ENCODE measurements at places on chromosomes 11 and 22. TPM values are rescaled to one million over a fixed set of nuclear protein-coding genes. Genes with fewer than 3 reads are reported as not detected.

DNA sequence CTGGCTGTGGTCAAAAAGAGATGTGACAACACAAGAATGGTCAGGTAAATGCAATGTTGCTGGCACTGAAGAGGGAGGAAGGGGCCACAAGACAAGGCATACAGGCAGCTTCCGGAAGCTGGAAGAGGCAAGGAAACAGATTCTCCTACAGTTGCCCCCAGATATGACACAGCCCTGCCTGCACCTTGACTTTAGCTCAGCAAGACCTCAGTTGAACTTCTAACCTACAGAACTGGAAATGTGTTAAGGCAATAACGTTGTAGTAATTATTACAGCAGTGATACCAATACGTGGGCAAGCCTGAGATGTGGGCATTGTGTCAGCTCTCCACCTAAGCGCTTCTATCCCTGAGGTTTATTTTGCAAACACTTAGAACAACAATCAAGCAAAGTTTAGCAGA, 4.2 kb upstream of the KIAA0930 start:
- no peak for DNase-seq

DNA sequence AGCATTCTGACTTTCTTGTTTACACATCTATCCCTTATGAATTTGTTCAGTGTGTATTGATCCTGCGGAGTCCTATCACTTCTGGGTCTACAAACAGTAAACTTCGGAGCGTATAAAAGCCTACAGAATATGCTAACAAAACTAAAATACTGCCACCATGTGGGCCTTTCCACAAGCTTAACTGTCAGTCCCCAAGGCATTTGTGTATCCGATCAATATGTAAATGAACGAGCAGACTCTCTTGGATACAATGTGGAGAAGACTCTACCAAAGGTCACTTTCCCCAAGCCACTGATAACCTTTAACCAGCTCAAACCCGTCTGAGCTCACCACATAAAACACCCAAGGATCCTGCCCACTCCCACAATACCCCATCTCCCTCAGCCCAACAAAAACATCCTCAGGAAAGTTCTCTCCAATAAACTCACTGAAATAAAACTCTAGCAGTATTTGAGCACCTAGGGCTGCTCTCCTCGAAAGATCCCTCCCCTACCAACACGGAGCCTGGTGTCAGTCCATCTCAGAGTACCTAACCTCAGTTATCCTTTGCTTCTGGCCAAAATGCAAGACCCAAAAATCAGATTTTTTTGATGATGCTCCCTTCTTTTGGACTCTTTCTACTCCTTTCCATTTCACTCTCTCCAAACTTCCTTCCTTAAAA, 17.8 kb downstream of the ADA2 start:
- DNase-seq: no peak

- DNase-seq: no peak
These were observed 30.9 kb downstream of the C11orf91 start for GRCh38 chr11:33669598-33670249.

DNA sequence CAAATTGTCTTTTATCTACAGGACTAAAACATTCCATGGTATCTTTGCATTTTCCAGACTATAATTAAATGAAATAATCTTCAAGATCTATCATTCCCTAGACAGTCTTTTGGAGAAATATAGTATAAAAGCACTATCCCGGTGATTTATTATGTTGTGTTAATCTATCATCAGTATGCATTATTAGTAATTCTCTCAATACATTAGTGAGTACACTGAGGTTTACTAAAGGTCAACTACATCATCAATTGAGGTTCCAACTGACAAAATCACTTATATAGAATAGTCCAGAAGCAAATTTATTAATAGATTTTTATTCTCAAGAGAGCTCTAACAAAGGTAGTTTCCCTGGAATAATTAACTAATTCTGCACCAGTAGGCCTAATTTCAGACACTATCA, 169.6 kb downstream of the KCNA4 start:
- no peak for DNase-seq

DNA sequence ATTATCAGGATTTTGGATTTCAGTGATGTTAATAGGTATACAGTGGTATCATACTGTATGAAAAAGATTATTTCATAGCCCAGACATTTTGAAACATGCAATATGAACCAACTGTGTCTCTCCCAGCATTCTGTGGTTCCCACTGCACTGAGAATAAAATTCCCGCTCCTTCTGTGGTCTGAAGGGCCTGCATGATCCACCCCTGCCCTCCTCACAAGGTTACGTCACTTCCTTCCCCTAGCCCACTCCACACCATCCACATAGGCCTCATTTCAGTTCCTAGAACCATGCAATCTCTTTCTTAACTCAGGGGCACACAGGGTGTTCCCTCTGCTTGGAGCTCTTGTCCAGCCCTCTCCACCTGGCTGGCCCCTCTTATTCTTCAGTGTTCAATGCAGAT, 103.1 kb downstream of the TSPAN18 start:
- no peak for DNase-seq

DNA sequence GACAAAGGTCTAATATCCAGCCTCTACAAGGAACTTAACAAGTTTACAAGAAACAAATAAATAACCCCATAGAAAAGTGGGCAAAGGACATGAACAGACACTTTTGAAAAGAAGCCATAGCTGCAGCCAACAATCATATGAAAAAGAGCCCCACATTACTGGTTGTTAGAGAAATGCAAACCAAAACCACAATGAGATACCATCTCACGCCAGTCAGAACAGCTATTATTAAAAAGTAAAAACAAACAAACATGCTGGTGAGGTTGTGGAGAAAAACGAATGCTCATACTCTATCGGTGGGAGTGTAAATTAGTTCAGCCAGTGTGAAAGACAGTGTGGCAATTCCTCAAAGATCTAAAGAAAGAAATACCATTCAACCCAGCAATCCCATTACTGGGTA, 5.6 kb upstream of the SLC22A25 start:
- DNase-seq: no peak

DNA sequence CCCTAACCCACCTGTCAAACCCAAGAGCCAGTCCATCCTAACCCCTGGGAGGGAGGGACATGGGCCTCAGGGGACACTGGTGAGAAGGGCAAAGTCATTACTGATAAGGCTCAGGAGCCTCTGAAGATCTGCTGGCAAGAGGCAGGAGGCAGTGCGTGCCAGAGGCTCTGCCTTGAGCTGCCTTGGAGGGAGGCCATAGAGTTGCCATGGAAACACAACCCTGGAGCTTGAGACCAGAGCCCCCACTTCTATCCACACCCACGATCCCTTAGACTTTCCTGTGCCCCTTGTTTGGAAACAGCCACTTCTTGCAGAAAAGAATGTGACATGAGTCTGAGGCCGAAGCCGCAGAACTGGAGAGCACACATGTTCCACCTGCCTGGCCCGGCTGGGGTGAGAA, 89.7 kb upstream of the CSNK2A3 start:
- no peak for DNase-seq

DNA sequence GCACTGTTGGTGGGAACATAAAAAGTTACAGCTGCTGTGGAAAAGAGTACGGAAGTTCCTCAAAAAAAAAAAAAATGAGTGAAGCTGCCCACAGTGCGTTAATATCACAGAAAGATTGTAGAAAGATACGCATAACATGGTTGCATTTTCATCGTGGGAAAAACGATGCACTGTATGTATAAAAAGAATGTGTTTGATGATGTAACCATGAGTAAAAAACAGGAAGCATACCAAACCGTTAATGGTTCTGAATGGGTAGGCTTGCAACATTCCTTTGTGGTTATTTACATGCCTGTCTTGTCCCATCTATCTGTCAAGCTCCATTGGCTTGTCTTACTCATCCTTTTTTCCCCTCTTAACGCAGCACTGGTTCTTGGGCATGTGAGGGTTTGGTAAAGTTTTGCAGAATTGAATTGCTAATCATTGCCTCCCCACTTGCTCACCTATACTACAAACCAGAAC, 33.8 kb upstream of the DKK3 start:
- DNase-seq: no peak

DNA sequence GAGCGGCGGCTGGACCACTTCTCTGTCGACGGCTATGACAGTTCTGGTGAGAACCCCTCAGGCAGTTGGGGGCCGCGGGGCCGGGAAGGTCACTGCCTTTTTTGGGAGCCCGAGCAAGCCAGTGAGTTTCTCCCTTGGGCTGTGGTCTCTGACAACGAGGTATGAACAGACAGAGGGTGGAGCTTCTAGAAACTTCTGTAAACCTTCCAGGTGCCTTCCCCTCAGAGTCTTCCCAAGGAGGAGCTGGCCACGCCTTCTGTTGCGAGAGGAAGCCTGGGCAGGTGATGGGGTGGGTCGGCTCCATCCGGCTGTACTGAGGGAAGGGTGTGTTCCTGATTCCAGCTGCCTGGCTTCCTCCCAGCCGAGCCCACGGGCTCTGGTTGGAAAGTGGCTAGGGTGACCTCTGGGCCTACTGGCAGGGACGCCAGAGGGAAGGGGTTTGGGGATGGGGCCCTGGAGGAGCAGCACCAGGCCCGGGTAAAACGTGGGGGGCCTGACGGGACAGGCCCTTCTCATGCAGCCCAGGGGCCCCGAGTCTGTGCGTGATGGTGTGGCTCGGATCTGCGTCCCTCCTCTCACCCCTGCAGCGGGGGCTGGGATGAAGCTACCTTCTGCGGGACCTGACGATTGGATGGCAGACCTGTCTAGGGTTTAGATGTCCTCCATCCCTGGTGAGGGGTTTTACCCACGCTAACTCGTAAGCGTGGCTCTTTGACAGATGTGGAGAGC, 110.8 kb downstream of the KCNQ1OT1 start:
- DNase-seq: no peak

DNA sequence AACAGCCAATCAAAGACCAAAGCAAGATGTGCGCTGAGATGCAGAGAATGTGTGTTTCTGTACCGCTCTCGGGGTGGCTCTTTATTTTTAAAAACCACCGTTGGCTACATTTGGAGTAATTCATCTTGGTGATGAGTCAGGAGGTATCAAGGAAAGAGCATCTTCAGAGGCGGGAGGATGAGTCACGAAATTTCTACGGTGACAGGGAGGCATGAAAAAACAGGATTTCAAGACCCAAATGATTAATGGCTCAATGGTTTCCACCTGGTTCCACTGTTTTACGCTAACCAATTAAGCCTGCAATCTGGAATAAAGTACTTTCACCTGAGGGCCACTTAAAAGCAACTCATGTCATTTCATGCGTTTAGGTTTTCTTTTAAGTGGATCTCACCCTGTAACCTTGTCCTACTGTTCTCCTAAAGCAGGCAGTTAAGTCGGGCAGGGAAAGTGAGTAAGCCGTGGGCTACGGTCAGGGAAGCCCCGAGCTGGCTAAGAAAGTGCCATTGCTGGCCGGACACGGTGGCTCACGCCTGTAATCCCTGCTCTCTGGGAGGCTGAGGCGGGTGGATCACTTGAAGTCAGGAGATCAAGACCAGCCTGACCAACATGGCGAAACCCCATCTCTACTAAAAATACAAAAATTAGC, 74.6 kb downstream of the CELSR1 start:
- DNase-seq: no peak

- DNase-seq: no peak
These were observed 16.8 kb downstream of the SCN4B start for GRCh38 chr11:118135796-118136165.

DNA sequence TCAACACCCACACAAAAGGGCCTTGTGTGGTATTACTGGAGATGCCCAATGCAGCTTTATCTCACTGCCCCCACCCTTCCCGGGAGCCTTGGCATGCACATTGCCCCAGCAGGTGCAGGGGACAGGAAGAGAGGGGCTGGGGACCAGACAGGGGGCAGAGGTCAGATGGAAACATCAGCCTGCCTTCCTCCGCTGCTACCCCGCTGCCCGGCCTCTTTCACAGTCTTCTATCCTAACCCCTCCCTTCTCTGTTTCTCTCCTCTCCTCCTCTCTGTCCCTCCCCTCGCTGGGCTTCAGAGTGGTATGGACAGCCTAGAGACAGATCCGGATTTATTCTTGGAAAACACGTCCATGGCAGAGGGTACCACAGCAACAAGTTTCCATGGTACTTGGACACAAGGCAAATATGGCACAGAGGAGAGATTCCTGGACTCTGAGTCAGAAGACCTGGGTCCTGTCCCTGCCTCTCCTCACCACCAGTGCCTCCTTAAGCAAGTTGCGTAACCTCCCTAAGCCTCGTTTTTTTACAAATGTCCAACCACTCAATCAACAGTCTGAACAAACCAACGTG, 8.3 kb upstream of the IGSF9B start:
- no peak for DNase-seq

DNA sequence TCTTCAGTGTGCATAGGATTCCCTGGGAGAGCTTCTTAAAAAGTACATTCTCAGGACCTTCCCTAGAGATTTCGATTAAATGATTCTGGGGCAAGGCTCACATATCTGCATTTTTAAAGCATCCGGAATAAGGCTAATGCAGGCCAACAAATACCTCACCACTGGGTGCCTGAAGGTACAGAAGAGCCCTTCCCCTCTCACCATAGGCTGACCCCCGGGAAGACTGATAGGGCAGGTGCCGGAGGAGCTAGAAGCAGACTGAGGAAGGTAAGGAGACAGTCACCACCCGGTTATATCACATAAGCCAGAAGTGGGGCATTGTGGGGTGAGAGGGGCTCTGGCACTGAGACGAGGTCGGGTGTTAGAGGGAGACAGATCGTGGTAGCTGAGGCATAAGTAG, 1059.3 kb downstream of the NTM start:
- DNase-seq: no peak

GRCh38 chr11:64679846-64680245, 43.2 kb downstream of the NRXN2 start:
- no peak for DNase-seq

- DNase-seq: no peak
These were observed 25.4 kb downstream of the THOC5 start for GRCh38 chr22:29528144-29528543.

DNA sequence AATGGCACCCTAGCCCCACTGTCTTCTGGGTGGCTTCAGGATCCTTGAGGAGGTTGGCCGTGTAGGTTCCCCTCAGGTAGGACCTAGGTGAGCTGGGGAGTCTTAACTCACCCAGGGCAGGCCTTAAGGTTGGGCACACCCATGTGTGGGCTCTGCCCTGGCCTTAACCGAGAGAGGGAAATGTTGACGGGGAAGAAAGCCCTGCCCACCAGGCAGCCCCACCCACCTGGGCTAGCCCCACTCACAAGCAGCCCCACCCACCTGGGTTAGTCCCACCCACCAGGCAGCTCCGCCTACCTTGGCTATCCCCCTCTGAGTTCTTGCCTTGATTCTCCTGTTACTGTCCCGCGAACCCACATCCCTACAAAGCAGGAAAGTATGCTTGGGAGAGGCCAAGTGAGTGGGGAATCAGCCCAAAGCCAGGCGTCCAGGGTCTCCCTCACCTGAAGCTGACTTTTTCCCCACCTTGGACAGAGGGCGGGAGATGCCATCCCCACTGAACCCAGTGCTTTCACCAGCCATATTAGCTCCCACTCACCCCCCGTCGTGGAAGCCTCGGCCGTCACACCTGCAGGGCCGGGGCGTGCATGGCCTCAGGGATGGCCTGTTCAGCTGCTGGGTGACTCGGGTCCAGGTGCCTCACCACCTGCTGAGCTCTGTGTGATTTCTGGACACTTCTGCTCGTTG, at the start of gene MYEOV:
TSS of gene MYEOV (plus strand) at position 337 of the 687 bp plus-strand sequence. CDS start 1,200 bp downstream, outside the sequence.
- no peak for DNase-seq

GRCh38 chr11:1581976-1582375, 3.1 kb downstream of the KRTAP5-1 start:
- peak; percentile 25 for DNase-seq

GRCh38 chr11:62394825-62395538, 23.9 kb upstream of the SCGB1A1 start:
- peak; percentile 93 for DNase-seq

LDHAL6A gene
- not detected for total RNA-seq

ANKK1 gene
- 0.23 TPM for total RNA-seq

CNIH2 gene
- not detected for total RNA-seq

SLC25A45 gene
- total RNA-seq: 6.1 TPM

TMEM45B gene
- total RNA-seq: not detected

PAX6 gene
- total RNA-seq: not detected
